ENCODE measurements at places on chromosomes 16 and 17.

GRCh38 chr17:10558049-10558448 is 8.6 kb upstream of the MYH2 start:
- DNase-seq = no peak

- DNase-seq = no peak
Measured at GRCh38 chr17:31550389-31551056, 159.0 kb downstream of the RAB11FIP4 start.

DNA sequence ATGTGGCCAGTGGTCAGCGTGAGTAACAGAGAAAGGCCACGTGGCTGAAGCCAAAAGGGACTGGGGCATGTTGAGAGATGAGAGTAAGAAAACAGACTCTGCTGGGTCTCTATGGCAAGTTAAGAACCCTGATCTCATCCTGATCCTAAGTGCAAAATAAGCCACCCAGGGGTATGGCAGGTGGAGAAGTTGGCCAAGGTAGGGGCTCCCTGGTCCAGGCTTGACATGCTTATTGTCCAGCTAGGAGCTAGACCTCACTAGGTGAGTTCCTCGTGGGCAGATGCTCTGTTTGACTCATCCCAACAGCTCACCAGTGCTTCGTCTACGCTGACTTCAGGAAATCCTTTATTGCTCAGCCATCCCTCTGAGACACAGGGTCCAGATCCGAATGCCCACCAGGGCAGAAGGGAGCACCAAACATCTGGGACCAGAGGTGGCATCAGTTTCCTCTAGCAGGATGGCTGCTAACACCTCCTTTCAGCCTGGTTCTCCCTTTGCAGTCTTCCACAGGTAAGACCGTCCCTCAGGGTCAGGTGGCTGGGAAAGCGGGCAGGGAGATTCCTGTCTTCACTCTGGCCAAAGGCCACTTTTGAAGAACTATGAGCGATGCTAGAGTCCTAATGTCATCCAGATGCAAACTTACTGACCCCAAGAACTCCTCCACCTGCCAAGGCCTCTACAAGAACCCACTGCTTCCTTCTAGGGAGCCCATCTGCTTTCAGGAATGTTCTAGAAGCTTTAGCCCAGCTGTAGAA is 99.5 kb downstream of the CDYL2 start:
- no peak for DNase-seq

- no peak for DNase-seq
Measured at GRCh38 chr17:42841975-42842685, 2.2 kb upstream of the AOC2 start.

GRCh38 chr17:80961541-80962330 is 29.9 kb upstream of the CHMP6 start:
- peak; percentile 74 for DNase-seq

- DNase-seq = no peak
Measured at GRCh38 chr16:85869206-85869605, 29.8 kb upstream of the IRF8 start.

GRCh38 chr17:82868715-82869131 is 28.9 kb upstream of the ZNF750 start:
- DNase-seq = no peak

- DNase-seq = no peak
Measured at GRCh38 chr17:59874376-59874775, 18.4 kb downstream of the TUBD1 start.

GRCh38 chr17:75652934-75653549 is 13.9 kb downstream of the RECQL5 start:
- peak; percentile 57 for DNase-seq

Measured in myocyte (in vitro differentiated cells).